ENCODE measurements at places on chromosomes 4 and X.

DNA sequence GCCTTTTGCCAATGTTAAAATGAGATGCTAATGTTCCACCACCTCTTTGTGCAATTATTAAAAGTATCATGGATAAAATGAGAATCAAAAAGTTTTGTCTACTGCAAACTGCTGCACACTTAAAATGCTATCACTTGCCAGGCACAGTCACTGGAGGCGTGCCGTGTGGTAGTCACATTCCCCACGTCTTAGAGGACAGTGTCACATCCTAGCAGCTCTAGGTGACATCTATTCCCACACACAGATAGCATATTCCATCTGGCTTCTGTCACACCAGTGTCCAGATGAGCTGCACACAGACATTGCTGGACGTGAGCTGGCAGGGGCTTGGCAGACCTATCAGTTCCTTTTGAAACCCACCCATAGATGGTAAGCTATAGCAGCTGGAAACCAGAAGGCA, 47.0 kb downstream of the NSG1 start:
- no peak for DNase-seq

DNA sequence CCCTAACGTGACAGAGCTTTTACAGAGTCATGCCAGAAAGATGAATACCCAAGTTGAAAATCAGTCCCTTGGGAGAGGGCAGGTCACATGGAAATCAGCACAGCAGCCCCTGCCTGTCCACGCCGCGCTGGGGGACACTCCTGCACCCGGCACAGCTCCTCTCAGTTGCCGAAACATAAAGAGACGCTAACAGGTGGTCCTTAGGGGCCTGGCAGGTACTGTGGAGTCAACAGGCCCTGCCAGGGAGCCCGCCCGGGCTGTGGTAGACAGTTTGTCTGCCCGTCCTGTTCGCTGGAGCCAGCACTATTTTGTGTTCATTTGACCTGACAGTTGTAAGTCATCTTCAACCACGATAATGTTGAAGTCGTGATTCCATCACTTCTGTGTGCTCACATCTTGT, 30.5 kb downstream of the NELFA start:
- no peak for DNase-seq

DNA sequence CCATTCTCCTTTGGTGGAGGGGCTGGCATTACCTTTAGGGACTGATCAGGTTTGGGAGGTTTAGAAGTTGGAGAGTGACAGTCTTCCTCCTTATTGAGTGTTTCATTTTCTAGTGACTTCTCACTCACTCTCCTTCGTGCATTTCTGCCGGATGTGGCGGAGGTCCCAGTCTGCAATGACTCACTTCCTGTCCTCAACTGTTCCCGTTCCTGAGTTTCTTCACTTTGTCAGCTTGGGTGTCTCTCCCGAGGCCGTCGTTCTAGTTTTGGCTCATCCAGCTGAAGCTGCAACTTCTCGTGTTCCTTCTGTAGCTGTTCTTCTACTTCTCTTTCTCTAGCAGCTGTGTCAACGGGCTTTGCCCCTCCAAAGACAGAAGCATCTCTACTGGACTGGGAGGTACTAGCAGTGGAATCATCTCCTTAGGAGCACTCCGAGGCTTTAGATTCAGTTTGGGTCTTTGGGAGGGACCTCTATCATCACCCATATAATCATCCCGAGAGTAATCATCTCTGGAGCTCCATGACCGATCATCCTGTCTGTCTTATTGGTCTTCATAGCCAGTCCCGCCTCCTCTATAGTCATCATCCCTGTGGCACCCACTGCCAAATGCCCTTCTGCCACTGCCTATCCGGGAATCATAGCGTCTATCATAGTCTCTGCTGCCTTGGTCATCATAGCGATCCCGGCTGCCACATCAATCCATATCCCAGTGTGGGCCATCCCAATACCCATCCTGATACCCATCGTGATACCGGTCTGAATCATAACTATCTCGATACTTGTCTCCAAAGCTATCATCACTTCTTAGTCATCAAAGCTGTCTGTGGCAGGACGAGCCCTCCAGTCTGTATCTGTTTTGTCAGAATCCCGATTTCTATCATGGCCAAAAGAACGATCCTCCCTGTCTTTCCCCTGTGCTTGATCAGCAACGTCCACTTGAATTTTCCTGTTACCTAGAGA, 35.3 kb upstream of the VSIG4 start:
- no peak for DNase-seq

GRCh38 chr4:154961263-154961662, 180.2 kb downstream of the RBM46 start:
- DNase-seq = no peak

DNA sequence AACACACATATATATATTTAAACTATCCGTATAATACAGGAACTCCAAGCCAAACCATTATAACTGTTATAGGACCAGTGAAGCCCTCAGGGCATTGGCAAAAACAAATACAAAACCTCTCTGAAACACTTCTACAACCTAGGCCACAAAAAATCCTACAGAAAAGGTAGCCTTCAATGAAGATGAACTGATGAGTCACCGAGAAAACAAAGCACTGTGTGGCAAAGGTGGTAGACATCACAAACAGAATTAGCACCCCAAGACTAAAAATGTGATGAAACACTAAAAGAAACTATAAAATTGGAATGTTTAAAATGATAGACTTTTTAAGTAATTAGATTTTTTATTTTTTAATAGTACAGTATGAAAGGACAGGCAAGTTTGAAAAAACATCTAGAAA, 5.5 kb upstream of the HSPA4L start:
- DNase-seq = no peak

DNA sequence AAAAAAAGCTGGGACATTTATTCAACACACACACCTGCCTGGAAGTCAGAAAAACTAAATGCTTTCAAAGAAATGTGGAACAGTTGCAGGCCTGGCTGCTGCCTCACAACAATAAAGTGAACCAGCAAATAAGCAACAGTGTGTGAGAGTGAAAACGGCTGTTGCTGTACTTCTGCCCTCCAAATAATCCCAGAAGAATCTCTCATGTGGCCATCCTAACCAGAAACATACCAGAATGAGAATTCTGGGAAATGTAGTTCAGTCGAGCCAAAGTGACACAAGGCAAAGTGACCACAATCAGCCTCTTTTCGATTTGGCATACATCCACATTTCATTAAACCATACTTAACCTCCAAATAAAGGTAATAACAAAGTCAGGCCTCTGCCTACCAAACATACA, 204.5 kb downstream of the SLC7A11 start:
- no peak for DNase-seq

Measured in NCI-H1092 (cell line).